Nephron progenitor cell (in vitro differentiated cells): ENCODE measurements at places on chromosomes 2 and 18.

- DNase-seq = no peak
Observed at GRCh38 chr2:237996021-237996593, 29.3 kb downstream of the UBE2F start.

DNA sequence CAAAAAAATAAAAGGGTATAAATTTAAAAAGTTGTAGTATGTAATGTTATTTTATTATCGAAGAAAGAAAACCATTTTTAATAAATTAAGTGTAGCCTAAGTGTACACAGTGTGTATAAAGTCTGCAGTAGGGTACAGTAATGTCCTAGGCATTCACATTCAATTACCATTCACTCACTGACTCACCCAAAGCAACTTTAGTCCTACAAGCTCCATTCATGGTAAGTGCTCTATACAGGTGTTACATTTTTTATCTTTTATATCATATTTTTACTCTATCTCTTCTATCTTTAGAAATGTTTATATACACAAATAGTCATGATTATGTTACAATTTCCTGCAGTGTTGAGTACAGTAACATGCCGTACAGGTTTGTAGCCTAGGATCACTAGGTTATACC is 59.5 kb downstream of the RABL2A start:
- no peak for DNase-seq

DNA sequence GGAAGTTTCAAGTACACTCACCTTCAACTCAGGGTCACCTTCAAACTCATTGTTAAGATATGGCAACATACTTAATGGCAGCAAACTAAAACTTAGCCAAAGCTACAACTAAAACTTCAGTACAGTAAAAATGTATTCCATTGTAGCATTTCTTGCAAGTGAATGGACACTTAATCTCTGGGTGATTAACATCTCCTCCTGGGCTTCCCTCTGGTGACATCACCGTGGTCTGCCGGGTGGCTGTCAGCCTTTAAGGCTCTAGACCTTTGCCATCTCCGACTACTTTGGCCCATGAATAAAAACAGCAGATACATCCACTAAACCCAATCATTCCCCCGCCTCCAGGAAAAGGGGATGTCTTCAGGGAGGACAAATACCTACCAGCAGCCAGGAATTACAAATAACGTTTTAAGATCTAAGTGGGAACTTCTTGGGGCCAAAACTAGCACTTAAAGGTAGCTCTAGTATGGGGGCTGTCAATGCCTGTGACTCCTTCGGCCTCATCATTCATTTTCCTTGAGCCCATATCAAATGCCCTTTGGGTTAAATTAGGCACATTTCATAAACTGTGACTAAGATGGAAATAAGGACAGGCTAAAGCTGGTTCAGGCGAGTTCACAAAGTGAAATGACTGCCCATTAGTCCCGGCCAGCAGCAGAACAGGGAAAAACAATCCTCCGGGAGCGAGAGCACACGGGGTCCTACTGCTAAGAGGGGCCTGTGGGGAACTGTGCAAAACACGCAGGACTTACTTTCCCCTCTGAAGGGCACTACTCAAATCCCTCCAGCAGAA is 1.1 kb downstream of the TFCP2L1 start:
- DNase-seq = no peak

- no peak for DNase-seq
Observed at GRCh38 chr2:102235491-102235890, 48.7 kb downstream of the IL1RL2 start.

DNA sequence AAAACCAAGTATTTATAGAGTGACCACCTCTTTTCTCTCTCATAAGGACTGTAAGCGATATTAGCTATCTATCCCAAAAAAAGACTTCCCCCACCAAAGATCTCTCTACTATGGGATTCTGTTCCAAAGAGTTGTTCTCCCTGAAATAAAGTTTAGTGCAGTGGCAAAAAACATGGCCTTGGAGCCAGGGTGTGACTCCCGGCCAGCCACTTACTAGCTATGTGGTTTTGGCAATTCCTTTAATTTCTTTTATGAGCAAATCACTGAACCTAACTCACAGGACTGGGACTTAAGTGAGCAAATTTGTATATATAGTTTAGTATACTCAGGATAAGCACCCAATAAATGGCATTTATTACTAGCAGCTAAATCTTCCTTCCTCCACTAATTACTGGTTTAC is 42.6 kb downstream of the SESTD1 start:
- no peak for DNase-seq

DNA sequence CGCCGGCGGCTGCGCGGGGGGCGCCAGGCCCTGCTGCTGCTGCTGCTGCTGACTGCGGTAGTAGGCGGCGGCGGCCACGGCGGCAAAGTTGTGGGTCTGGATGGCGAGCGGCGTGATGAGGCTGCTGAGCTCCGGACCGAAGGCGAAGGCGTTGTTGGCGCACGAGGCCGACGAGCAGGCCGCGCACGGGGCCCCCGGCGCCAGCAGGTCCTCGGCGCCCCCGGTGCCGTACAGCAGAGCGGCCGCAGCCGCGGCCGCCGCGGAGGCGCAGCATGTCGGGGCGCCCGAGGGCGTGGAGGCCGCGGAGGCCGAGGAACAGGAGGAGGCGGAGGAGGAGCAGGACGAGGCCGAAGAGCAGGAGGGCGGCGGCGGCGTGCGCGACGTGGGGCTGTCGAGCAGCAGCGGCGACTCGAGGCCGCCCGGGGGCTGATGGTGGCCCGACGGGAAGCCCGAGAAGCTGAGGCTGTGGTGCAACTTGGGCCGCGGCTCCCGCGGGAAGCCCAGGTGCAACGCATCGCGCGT is 1.8 kb downstream of the ZFP36L2 start:
- DNase-seq = peak; percentile 60
